ENCODE measurements at places on chromosomes 1 and 21.

DNA sequence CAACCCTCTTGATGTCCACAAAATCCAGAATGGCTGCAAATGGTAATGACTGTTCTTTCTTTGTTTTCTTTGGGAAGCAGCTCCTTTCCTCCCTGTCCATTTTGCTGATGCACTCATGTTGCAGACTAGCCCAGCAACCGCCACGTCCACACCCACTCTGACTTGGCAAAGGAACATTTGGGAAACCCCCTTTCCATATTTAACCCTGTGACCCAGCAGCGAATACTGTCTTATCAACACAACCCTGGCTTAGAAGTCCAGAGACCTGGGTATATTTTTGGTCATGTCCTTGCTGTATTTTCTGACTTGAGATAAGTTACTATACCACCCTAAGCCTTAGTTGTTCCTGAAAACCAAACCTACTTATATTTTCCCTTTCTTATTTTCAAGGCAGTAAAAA lies 18.1 kb upstream of the SHE start:
- DNase-seq, result no peak

GRCh38 chr1:226965581-226966440 lies 25.7 kb downstream of the COQ8A start:
- DNase-seq, result no peak

DNA sequence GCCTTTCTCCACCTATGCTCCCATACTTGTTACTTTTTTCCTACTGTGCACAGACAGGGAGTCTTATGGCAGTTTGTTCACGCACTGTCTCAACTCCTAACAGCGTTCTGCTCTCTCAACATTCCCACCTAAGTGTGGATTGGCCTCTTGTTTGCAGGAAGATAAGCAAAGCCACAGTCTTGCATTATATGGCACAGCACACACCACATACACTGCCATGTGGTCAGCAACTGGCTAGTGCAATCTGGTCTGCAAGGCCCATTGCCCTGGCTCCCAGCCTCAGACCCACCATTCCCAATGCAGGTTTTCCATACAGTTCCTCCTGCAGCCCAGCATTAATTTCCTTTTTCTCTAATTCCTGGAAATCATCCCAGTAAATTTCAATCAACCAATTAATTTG lies 38.3 kb upstream of the LAMC2 start:
- no peak for DNase-seq

GRCh38 chr1:38297842-38298241 lies 251.2 kb upstream of the POU3F1 start:
- no peak for DNase-seq

DNA sequence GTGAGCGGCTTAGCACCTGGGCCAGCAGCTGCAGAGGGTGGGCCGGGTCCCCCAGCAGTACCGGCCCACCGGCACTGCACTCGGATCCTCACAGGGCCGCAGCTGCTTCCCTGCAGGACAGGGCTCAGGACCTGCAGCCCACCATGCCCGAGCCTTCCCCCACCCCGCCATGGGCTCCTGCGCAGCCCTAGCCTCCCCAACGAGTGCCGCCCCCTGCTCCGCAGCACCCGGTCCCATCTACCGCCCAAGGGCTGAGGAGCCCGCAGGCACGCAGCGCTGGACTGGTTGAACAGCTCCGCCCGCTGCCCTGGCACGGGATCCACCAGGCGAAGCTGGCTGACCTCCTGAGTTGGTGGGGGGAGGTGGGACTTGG lies 6.3 kb upstream of the ACBD6 start:
- DNase-seq, result no peak

GRCh38 chr21:17548262-17548661 lies 35.4 kb downstream of the CXADR start:
- DNase-seq, result no peak

- no peak for DNase-seq
These were observed 599.7 kb downstream of the KIF26B start for GRCh38 chr1:245754463-245754961.

Data from NCI-H2081 treated with DMSO at 0.1 percent for 48 hours (cell line).